ENCODE measurements at places on chromosomes 5 and 9. TPM values are rescaled to one million over a fixed set of nuclear protein-coding genes. Genes with fewer than 3 reads are reported as not detected.
A peak's percentile ranks its signal among the peaks of the same experiment; 100 is the strongest.

HAND1 gene
- 35.6 TPM for total RNA-seq

DNA sequence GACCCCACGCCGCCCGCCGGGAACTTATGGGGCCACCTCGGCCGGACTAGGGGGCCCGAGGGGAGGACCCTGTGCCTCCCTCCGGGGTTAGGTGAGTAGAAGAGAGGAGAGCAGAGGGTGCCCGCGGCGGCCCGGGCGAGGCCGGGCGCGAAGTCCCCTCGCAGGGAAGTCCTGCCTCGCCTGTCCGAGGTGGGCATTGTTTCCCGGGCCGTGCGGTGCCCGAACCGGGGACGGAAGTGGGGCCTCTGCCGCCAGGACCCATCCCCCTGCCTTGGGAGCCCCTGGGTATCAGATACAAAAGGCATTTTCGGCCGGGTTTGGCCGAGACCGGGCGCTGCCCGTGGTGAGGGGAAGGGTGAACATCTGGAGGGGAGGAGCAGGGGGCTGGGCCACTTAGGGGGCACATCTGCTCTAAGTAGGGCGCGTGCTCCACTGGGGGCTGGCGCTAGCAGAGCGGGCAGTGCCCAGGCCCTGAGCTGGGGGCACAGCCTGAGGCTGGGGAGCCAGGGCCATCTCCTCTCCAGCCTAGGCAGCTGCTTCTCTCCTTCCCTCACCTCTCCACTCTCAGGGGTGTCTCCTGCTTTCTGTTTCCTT lies 48.2 kb downstream of the DAB2IP start:
- DNase-seq: peak; percentile 27
- no peaks in the 10 kb centered on the region for H3K27me3 ChIP-seq
- peaks cover 2% of the 10 kb centered on the region for H3K4me1 ChIP-seq
- no peaks in the 10 kb centered on the region for H3K36me3 ChIP-seq
- H3K4me3 ChIP-seq: peak overlapping the region; percentile 55

GRCh38 chr9:130177898-130178805 lies 5.9 kb downstream of the NCS1 start:
- DNase-seq: no peak
- H3K36me3 ChIP-seq: no peaks in the 10 kb centered on the region
- no peaks in the 10 kb centered on the region for H3K27me3 ChIP-seq
- H3K4me3 ChIP-seq: no peak overlapping the region
- H3K27ac ChIP-seq: no peak overlapping the region

GRCh38 chr9:91037511-91038482 lies 236.2 kb downstream of the SYK start:
- H3K27me3 ChIP-seq: no peaks in the 10 kb centered on the region
- H3K36me3 ChIP-seq: no peaks in the 10 kb centered on the region
- peak overlapping the region; percentile 88 for H3K27ac ChIP-seq
- DNase-seq: peak; percentile 84

ARID3C gene
- total RNA-seq: 0.27 TPM

GRCh38 chr9:131717719-131718460 lies 22.0 kb downstream of the RAPGEF1 start:
- H3K4me3 ChIP-seq: no peak overlapping the region
- H3K27ac ChIP-seq: peak overlapping the region; percentile 54
- no peaks in the 10 kb centered on the region for H3K27me3 ChIP-seq

GRCh38 chr5:66814146-66814991 lies 218.2 kb downstream of the MAST4 start:
- no peak overlapping the region for H3K27ac ChIP-seq

DNA sequence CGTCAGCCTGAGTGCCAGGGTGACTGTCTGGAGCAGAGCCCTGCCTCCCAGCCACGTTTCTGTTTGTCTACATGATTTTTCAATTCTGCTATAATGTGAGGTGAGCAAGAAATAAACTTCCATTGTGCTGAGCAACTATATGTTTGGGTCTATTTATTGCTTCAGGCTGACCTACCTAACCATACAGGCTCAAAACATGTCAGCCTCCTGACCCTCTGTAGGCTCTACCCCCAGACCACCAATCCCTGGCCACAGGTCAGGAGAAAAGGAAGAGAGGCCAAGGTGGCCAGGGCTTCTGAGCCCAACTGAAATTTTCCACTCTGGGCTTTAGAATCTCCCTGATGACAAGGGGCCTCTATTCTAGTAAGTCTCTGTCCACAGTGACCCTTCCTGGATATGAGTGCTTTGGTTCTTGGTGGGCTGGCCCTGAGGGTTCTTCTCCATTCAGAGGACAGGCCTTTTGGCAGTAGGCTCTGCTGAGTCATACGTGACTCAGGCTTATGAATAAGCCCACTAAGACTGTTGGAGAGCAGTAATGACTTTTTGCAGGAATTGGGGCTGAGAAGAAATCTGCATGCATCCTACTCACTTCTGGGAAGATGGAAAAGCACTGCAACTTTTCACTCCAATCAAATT lies 117.2 kb upstream of the TBCA start:
- H3K27ac ChIP-seq: peak overlapping the region; percentile 39
- no peaks in the 10 kb centered on the region for H3K27me3 ChIP-seq
- H3K36me3 ChIP-seq: no peaks in the 10 kb centered on the region
- no peak overlapping the region for H3K4me3 ChIP-seq

PPP2R2B gene
- 4.4 TPM for total RNA-seq

GRCh38 chr5:60826653-60827052 lies 17.4 kb downstream of the ELOVL7 start:
- H3K4me3 ChIP-seq: no peak overlapping the region
- no peaks in the 10 kb centered on the region for H3K36me3 ChIP-seq
- no peaks in the 10 kb centered on the region for H3K27me3 ChIP-seq

- H3K4me1 ChIP-seq: no peaks in the 10 kb centered on the region
- H3K4me3 ChIP-seq: no peak overlapping the region
- H3K27ac ChIP-seq: no peak overlapping the region
Measured at GRCh38 chr9:7376833-7377232, 422.7 kb downstream of the DMAC1 start.

GRCh38 chr9:111154081-111154562 lies 115.9 kb upstream of the LPAR1 start:
- no peaks in the 10 kb centered on the region for H3K27me3 ChIP-seq
- no peaks in the 10 kb centered on the region for H3K4me1 ChIP-seq
- H3K36me3 ChIP-seq: no peaks in the 10 kb centered on the region
- H3K4me3 ChIP-seq: no peak overlapping the region

DNA sequence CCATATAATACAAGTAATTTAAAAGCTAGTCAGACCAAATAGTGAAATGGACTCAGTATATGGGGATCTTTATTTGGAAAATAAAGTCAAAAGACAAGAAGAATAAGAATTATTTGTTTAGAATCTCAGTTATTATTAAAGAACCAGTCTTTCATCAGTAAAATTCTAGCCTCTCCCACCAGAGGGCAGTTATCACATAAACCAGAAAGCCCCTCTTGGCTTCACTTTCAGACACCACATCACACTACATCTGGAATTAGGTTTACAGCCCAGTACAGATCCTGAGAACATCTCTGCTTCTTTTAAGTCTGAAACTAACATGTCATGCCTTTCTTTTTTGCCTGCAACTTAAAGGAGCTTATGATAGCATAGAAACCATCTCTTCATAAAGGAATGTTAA lies 12.2 kb upstream of the HSPB3 start:
- H3K4me1 ChIP-seq: peaks cover 16% of the 10 kb centered on the region
- peak overlapping the region; percentile 89 for H3K27ac ChIP-seq
- DNase-seq: no peak
- H3K36me3 ChIP-seq: no peaks in the 10 kb centered on the region
- H3K4me3 ChIP-seq: no peak overlapping the region

DNA sequence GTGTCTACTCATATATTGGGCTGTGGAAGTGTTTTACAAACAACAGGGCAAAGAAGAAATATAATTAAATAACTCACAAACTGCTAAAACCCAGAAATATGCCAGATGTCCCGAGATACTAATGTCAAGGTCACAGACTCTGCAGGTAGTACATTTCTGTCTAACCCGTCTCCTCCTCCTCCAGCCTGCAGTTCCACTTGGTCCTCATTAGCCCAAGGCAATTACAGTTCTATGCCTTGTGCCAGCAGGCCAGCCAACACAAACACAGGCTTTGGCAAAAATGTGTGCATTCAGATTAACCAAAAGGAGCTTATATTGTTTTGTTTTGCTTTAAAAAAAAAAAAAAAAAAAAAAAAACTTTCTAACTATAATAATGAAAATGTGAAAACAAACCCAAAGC lies 148.8 kb downstream of the MYO10 start:
- no peak overlapping the region for H3K27ac ChIP-seq
- no peak overlapping the region for H3K4me3 ChIP-seq
- no peaks in the 10 kb centered on the region for H3K36me3 ChIP-seq
- no peaks in the 10 kb centered on the region for H3K4me1 ChIP-seq

PCDHA9 gene
- total RNA-seq: 2.5 TPM

GRCh38 chr5:31237174-31237573 lies 43.7 kb downstream of the CDH6 start:
- no peak overlapping the region for H3K4me3 ChIP-seq
- H3K27ac ChIP-seq: no peak overlapping the region
- no peaks in the 10 kb centered on the region for H3K4me1 ChIP-seq
- H3K27me3 ChIP-seq: no peaks in the 10 kb centered on the region

GRCh38 chr5:137575847-137576246 lies 76.7 kb upstream of the SPOCK1 start:
- DNase-seq: no peak
- no peaks in the 10 kb centered on the region for H3K36me3 ChIP-seq
- H3K4me3 ChIP-seq: no peak overlapping the region

PCDHA5 gene
- 2.2 TPM for total RNA-seq

DNA sequence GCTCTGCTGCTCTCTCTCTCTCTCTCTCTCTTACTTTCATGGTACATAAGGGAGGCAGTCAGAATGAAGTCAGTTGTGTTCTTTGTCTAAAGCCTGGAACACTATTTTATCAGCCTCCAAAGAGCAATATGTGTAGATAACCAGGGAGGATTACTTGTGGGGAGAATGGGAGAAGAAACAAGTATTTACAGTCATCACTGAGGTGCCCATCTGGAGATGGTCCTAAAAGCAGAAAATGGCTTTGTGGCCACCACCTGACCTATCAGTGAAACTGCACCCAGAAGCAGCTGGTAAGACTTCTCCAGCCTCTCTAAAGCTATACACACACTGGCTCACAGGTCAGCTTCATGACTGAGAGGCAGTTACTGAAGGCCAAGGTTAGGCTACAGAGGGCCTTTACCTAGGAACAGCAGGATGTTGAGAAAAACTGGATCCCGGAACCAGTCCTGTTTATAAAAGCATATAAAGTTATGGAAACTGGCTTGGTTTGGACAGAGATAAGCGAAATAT lies 75.1 kb downstream of the MRPS27 start:
- peaks cover 24% of the 10 kb centered on the region for H3K4me1 ChIP-seq

PCDHB5 gene
- total RNA-seq: 7.0 TPM

MYORG gene
- 30.0 TPM for total RNA-seq

- no peaks in the 10 kb centered on the region for H3K27me3 ChIP-seq
- no peaks in the 10 kb centered on the region for H3K36me3 ChIP-seq
- no peaks in the 10 kb centered on the region for H3K4me1 ChIP-seq
Measured at GRCh38 chr5:131258733-131259132, 5.1 kb upstream of the CDC42SE2 start.

DNA sequence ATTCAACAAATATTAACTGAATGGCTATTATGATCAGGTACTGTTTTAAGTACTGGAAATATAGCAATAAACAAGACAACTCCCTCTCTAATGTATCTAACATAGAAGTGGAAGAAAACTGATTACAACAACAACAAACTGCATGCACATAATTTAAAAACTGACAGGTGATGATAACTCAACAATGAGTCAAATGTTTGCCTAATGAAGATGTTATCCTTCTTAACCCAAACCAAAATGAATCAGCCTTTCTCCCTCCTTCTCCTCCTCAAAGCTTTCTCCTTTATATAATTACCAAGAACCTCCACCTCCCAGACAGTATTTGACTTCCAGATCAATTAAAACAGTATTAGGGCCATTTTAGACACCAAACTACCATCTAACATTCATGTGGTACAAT lies 49.3 kb downstream of the RICTOR start:
- DNase-seq: no peak
- no peaks in the 10 kb centered on the region for H3K4me1 ChIP-seq
- no peak overlapping the region for H3K4me3 ChIP-seq

DNA sequence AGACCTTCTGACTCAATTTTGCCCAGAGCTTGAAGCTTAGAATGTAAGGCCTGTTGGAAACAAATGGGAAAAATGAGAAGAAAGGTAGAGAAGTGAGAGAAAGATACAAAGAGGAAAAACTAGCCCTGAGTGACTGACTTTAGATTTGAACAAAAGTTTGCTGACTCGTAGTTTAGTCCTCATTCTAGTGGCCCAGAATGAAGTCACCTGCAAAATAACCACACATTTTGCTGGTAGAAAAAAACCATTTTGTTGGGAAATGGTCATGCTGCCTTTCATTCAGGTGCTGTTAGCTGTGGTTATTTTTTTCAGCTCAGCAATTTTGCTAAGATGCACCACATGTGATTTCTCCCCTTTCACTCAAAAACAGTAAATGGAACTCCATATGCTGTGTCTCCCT lies 98.9 kb downstream of the MRPS27 start:
- no peak for DNase-seq
- no peaks in the 10 kb centered on the region for H3K36me3 ChIP-seq
- no peaks in the 10 kb centered on the region for H3K27me3 ChIP-seq
- no peak overlapping the region for H3K27ac ChIP-seq

DNA sequence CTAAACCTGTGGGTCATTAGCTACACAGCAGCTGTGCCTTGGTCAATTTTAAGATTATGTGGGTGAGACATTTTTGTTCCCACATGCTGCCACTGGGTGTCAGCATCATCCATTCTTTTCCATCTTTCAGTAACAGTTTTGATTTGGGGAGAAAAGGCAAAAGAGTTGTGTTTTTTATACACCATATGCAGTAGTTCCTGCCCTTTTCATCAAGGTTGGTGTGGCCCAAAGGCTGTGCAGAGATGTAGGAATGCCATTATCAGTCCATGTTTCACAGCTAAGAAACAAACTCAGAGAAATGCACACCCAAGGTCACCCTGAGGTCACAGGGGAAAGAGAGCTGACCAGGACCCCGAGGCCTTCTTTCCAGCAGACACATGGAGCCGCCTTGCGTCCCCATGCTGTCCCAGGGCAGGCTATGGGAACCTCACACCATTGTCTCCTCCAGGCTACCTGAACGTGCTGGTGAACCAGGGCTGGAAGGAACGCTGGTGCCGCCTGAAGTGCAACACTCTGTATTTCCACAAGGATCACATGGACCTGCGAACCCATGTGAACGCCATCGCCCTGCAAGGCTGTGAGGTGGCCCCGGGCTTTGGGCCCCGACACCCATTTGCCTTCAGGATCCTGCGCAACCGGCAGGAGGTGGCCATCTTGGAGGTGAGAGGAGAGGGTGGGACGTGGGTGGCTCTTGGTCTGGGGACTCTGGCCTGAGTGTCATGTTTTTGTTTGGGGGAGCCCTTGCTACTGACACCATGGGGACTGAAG lies 27.8 kb upstream of the GRPEL2 start:
- no peak overlapping the region for H3K4me3 ChIP-seq
- peak; percentile 56 for DNase-seq
- H3K27ac ChIP-seq: no peak overlapping the region
- no peaks in the 10 kb centered on the region for H3K36me3 ChIP-seq
- H3K4me1 ChIP-seq: peaks cover 25% of the 10 kb centered on the region
